Erythroblast (primary cell): ENCODE measurements at places on chromosomes 4 and X.

DNA sequence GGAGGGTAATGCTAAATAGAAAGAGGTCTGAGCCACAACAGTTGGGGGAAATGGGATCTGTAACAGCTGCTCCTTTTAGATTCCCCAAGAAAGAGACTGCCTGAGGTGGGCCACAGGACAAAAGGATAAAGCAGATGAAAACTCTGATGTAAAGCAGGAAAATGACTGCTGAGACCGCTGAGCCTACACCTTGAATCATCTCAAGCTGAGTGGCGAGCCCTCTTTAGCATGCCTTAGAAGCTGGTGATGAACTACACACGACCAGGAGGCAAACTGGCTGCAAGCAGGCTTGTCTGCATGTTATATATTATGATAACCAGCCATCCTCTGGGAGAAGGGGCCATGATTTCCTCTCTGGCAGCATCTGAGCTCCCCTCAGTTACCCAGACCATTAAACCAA, 88.4 kb downstream of the TTC29 start:
- no peak for DNase-seq

DNA sequence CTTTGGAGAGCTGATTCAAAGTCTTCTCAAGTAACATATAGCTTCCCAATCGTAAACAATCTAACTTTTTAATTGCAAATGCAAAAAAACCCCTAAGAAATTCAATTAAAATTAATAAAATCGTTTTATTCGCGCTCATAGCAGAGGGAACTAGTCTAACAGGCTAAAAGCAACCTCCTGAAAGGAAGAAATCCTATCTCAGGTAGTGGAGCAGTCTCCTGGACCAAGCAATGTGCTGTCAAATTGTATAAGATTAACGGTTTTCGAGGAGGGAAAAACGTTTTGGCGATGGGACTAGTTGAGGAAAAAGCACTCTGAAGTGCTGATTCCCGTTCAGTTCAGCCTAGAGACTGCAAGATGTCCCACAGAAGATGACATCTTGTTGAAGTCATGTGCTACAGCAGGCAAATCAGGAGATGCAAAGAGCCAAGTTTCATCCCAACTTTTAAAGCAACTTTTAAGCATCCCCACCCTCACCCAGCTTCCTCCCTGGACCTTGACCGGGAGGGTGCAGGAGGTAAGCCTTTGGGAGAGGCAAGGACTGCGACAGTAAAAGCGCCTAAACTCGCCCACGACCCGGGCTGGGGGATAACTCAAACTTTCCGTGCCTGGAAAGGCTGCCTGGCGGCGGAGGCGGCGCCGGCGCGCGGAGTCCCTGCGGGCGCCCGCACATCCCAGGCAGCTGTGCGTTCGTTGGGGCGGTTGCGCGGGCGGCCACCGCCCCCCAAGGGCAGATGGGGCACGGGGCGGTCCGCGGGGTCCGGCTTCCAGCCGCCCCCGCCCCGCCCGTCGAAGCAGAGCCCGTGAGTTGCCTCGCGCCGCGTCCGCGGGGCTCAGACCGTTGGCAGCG, 784 bp downstream of the MAP7D3 start:
- DNase-seq = peak; percentile 28

DNA sequence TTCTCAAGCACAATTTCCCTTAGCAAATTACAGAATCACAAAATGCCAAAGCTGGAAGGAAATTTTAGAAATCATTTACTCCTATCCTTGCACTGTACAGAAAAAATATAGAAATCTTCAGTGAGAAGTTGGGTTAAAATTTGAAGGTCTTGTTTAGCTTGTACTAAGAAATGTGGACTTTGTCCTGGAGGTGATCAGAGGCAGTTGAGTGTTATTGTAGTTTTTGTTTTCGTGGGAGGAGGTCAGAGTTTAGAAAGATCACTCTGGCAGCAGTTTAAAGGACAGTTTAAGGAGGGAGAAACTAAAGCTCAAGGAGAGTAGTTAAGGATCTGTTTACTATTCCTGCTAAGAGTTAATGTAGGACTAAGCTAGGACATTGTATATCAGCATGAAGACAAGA, 54.4 kb upstream of the CXorf51B start:
- no peak for DNase-seq

GRCh38 chrX:137998619-137999018, 432.7 kb downstream of the ZIC3 start:
- DNase-seq = no peak

GRCh38 chr4:151653548-151653918, 107.3 kb downstream of the GATB start:
- no peak for DNase-seq

DNA sequence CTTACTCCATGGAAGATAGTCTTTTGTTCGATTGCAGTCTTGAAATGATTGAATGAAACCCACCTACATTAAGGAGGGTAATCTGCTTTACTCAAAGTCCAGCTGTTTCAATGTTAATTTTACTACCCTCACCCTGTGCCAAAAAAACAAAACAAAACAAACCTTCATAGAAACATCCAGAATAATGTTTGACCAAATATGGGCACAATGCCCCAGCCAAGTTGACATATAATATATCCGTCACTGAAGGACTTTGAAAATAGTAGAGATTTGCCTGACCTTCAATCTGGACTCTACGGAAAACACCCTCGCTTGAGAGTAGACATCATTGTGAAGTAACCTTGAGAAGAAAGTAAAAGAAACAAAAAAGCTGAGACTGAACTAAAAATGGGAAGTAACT, 550.5 kb upstream of the SMIM31 start:
- no peak for DNase-seq

GRCh38 chrX:50920132-50920531, 9.6 kb downstream of the BMP15 start:
- no peak for DNase-seq

DNA sequence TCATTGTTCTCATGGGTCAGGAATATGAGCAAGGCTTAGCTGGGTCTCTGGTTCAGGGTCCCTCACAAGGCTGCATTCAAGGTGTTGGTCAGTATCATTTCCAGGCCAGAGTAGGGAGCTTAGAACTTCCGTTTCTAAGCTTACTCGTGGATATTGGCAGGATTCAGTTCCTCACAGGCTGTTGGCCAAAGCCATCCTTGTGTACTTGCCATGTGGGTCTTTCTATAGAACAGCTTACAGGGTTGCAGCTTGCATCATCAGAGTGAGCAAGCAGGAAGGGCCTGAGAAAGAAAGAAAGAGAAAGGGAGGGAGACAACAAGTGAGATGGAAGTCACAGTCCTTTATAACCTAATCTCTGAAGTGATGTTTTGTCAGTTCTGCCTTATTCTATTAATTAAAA, 5.1 kb upstream of the LIMCH1 start:
- DNase-seq = no peak

DNA sequence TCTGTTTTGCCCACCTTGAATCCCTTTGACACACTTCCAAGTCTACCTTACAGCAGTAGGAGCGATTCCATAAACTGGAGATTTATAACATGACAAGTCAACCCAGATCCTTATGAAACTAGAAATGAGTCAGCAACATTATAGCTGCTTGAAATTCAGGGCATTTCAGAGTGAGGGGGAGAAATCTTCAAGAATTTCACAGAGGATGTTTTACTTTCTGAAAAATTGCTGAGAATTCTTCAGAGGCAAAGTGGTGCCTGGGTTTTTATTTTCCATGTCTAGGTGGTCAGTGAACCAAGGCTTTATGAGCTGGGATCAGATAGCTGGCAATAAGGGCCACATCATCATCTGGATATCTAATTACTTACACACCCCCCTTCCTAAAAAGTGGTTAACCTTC, 119.8 kb downstream of the PPARGC1A start:
- no peak for DNase-seq

GRCh38 chr4:69098470-69098869, 2.2 kb downstream of the UGT2B7 start:
- DNase-seq = no peak

- no peak for DNase-seq
Observed at GRCh38 chr4:76801621-76802235, 96.2 kb downstream of the SOWAHB start.
